ENCODE measurements at places on chromosomes 12 and 14.

DNA sequence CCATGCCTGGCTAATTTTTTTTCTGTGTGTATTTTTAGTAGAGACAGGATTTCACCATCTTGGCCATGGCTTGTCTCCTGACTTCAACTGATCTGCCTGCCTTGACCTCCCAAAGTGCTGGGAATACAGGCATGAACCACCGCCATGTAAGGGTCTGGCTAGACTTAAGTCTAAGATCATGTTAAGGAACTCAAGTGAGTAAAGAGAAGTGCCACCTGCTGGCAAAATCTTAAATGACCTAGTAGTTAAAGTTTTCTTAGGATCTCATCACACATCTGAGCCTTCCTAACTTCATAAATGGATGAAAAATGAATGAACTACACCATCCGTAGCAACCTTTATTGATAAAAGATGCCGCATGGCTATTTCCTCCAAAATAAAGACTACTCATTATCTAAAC is 1.7 kb upstream of the C12orf56 start:
- no peak for DNase-seq

GRCh38 chr14:99158646-99159165 is 113.3 kb downstream of the BCL11B start:
- DNase-seq: no peak

DNA sequence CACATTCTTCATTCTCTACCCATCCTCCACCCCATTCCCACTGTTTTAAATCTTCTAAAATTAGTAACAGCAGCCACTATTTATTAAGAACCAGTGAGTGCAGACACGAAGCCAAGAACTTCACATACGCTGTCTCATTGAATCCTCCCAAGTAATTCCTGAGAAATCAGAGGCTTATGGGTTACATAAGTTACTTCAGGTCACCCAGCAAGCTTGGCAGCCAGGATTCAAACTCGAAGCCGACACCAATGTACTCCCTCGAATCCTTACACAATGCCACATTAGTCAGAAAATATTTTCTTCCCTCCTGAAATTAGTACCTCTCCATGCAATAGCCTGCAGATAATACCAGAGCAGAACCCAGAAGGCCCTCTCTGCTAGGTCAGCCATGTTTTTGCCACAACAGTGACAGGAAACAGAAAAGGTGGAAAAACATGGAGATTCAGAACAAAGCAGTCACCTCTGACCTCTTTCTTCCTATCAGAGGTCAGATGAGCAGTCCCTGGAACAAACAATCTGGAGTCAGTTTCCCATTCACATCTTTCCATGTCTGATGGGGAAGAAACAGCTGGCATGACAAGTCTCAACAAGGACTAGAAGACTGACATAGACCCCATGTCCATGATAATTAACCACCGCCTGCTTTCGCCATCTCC is 16.4 kb downstream of the NID2 start:
- no peak for DNase-seq

DNA sequence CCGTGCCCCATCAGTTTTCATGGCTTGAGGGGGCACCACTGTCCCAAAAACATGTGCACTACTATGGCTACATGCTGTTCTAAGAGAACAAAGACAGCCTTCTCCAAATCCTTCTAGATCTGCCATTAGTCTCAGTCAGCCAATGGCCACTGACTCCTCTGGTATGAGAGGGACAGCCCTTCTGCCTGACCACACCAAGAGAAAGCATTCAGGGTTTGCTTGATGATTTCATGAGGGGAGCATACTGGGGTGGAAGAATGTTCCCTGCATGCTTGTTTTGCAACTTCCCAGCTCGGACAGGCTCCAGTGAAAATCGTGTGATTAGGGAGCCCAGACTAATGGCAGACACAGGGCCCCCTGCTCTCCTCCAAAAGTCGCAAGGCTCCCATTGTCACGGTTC is 199.6 kb upstream of the ALG10B start:
- no peak for DNase-seq

DNA sequence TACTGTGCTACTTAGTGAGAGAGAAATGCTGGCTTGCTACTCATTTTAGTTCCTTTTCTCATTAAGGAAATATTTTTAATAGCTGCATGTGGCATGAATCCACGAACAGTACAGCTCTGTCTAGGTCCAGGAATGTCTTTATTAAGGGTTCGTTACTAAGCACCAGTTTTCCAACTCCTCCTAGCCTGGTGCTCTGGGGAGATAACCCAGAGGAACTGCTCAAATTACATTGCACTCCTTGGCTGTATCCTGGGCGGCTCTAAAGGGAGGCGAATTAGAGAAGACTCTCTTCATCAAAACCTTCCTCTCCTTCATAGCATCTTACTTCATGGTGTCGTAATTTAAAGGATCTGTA is 101.3 kb downstream of the PPM1A start:
- no peak for DNase-seq

GRCh38 chr12:50111395-50111692 is 692 bp upstream of the COX14 start:
- DNase-seq: no peak

- no peak for DNase-seq
Observed at GRCh38 chr14:98754343-98755020, 517.5 kb downstream of the BCL11B start.

- DNase-seq: no peak
Observed at GRCh38 chr12:67772267-67773169, 124.0 kb downstream of the DYRK2 start.

DNA sequence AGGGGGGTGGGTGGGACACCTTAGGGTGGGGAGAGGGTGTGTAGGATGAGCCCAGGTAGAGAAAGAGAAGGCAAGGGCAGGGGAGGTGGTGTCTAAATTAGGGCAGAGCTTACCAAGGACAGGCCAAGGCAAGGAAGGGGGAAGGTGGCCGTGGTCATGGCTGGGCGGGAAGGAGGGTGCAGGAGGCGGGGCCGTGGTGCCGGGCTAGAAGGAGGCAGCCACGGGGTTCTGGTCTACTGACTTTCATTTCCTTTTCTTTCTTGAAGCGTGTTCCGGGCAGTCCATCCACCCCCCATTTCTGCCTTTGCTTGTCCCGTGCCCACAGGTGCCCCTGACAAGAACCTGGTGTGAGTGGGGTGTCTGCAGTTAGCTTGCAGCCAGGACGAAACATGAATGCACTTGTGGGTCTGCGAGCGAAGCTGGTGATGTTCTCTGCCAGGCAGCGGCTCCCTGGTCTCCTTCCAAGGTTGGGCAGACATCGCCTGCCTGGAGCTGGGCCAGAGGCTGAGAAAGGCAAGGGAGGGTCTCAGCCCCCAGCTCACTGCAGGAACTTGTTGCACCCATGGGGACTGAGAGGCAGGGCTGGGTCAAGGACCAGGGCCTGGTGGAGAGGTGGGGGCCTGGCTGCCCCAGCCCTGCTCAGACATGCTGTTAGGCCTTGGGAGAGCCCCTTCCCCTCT is 58.2 kb downstream of the KIF26A start:
- no peak for DNase-seq

DNA sequence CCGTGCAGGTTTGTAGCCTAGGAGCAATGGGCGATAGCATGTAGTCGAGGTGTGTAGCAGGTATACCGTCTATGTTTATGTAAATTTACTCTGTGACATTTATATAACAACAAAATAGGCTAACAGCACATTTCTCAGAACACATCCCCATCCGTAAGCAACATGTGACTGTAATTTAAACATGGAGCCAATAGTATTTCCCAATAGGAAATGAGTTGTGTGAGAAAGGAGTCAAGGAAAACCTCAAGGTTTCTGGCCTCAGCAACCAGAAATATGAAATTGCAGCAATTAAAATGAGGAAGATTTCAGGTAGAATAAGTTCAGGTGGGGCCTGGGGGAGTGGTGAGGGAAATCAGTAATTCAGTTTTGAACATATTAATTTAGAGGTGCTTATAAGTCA is 136.0 kb downstream of the MSRB3 start:
- DNase-seq: no peak

Measured in NCI-H1048 (cell line).